ENCODE measurements at places on chromosomes 5 and 9. TPM values are rescaled to one million over a fixed set of nuclear protein-coding genes. Genes with fewer than 3 reads are reported as not detected.

DNA sequence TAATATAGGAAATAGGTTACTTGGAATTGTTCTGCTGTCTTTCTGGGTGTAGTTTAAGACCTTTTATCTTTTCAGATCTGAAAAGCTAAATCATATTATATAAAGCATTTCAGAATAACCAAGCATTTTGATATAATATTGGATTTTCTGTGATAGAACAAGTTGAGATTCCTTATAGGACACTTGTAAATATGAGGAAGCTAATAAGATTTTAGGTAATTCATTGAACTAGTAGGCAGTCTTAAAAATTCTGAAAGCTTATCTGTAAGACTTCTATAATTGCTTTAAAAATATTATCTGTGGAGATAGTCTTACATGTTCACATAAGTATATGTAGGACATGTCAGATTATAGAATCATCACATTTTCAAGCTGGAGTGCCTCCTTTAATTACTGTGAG lies 102.8 kb downstream of the SMIM15 start:
- H3K4me3 ChIP-seq: no peak overlapping the region
- H3K36me3 ChIP-seq: no peaks in the 10 kb centered on the region
- no peak overlapping the region for H3K27ac ChIP-seq
- no peak for DNase-seq
- no peaks in the 10 kb centered on the region for H3K4me1 ChIP-seq

DNA sequence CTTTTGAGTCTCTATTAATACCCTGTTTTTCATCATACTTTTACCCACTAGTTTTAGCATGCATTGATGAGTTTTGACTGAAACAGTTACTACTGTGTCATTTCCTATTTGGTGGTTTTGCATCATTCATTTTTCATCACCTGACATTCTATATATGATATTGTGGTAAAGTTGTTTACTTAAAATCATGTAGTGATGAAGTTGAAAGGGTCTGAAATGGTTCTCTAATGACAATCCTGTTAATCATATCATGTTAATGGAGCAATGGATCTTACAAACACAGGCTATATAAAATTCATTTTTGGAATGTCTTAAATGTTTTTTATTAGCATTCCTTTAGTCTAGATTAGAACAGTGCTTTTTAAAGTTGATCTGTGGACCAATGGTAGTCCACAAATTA lies 84.1 kb downstream of the ERBIN start:
- H3K27ac ChIP-seq: no peak overlapping the region
- no peak for DNase-seq
- H3K36me3 ChIP-seq: peaks cover 20% of the 10 kb centered on the region
- no peaks in the 10 kb centered on the region for H3K27me3 ChIP-seq

GRCh38 chr5:120449501-120449900 lies 14.6 kb upstream of the PRR16 start:
- H3K27me3 ChIP-seq: no peaks in the 10 kb centered on the region
- no peak overlapping the region for H3K4me3 ChIP-seq
- no peaks in the 10 kb centered on the region for H3K36me3 ChIP-seq
- no peak for DNase-seq
- H3K27ac ChIP-seq: no peak overlapping the region
- peaks cover 8% of the 10 kb centered on the region for H3K4me1 ChIP-seq

The ECSCR gene
- 16.6 TPM for total RNA-seq

- H3K27ac ChIP-seq: no peak overlapping the region
- H3K36me3 ChIP-seq: no peaks in the 10 kb centered on the region
- H3K4me3 ChIP-seq: no peak overlapping the region
- peaks cover 9% of the 10 kb centered on the region for H3K27me3 ChIP-seq
- no peak for DNase-seq
Observed at GRCh38 chr5:6681682-6682081, 31.6 kb upstream of the TENT4A start.

DNA sequence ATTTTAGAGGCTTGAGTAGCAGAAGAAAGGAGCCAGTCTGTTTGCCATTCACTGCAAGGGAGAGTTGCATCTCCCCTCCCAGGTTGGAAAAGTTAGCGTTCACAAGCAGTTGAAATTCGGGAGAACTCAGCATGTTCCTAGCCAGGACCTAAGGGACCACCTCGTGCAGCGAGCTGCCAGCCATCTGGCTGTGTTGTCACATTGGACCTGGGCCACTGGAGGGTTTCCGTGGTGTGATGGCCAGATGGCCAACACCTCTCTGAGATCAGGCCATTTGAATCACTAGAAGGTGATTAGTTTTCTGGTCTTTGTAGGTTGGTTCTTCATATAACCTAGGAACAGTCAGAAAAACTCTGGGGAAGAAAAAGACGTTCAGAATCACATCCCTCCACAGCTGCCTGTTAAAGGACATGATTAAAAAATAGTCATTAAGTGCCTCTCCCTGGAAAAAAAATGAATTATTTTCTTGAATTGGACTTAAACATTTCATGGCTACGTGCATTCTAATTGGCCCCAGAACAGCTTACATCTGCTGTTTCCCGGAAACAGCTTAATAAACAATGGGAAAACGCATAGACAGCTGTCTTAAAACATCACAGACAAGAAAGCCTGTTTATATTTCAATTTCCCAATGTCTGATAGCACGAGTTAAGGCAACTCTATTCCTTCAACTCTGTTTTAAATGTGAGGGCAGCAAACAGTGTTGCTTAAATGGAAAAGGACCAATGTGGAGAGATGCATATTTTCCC lies 303.9 kb downstream of the TENT4A start:
- H3K4me1 ChIP-seq: no peaks in the 10 kb centered on the region
- H3K27ac ChIP-seq: no peak overlapping the region
- H3K4me3 ChIP-seq: no peak overlapping the region
- DNase-seq: no peak
- H3K27me3 ChIP-seq: no peaks in the 10 kb centered on the region
- no peaks in the 10 kb centered on the region for H3K36me3 ChIP-seq

The PCDHGB1 gene
- total RNA-seq: 3.3 TPM

- H3K27ac ChIP-seq: no peak overlapping the region
- peak; percentile 69 for DNase-seq
- no peaks in the 10 kb centered on the region for H3K4me1 ChIP-seq
Observed at GRCh38 chr9:96169484-96169883, 132.5 kb downstream of the HSD17B3 start.
